Endothelial cell of umbilical vein (primary cell): ENCODE measurements at places on chromosomes 1 and 21. TPM values are rescaled to one million over a fixed set of nuclear protein-coding genes. Genes with fewer than 3 reads are reported as not detected.

DNA sequence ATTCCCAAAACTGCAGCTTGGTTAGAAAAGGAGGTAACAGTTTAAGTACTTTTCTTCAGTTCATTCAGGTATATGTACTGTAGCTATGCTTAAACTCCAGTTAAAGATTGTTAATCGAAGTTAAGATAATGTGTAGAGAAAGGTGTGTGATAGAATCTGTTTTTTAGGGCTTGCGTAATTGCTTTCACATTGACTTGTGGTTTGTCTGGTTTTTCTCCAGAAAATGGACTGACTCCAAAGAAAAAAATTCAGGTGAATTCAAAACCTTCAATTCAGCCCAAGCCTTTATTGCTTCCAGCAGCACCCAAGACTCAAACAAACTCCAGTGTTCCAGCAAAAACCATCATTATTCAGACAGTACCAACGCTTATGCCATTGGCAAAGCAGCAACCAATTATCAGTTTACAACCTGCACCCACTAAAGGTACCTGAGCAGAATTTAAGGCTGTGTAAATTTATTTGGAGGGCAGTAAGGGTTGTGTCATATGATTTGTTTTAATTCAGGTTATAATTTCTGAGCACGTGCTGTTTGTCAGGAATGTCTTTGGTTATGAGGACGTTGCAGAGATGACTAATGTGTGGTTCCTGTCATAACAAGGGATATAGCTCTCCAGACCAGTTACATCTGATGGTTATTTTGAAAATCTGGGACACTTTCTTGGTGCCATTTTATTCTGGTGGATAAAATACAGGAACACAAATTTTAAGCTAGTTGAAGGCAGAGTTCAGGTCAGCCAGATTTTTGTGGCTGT lies 26.0 kb downstream of the ATF6 start:
- no peak for DNase-seq

DNA sequence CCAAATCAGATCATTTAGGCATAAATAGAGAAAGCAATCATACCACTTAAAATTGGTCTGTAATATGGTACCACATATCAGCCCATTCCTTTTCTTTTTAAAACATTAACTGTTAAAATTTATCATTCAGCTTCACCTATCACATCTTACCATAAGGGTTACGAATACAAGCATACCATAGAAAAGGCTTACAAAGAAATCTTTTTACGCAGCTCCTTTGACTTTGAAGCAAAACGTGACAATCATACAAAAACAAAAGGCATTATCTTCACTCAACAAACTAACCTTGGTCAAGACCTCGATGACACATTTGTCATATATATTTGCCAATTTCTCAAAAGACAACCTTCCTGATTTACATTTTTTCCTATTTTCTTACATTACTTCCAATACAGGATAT lies 169.0 kb downstream of the SMYD3 start:
- no peak for DNase-seq

Gene SPRR1B
- not detected in 2 replicates for total RNA-seq

DNA sequence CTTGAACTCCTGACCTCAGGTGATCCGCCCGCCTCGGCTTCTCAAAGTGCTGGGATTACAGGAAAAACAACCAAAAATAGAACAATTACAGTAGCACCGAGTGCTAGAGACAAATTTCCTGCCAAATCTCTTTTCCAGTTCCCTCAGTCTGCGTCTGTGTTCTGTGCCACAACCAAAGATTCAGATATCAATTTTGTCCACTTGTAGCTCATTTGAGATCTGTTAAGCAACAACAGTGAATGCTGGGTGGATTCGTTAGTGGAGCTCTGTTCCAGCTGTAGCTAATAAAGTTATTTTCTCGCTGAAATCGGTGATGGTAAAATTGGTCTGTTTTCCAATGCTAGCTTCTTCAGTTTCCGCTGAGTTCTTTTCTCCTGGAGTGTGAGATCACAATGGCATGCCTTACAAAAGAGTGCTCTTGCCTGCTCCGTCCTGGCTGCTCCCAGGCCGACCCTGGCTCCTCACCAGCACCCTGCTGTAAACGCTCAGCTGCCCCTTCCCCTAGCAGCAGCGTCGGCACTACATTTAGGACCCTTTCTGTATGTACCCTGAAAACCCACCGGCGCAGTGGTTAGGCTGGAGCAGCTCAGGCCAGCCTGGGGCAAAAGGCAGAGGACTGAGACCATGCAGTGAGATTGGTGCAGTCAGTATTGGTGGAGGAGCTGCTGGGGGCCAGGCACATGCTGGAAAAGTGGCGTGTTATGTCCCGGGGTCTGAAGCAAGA lies 395.4 kb downstream of the KIF26B start:
- peak; percentile 1 for DNase-seq
